ENCODE measurements at places on chromosomes 13 and 19. TPM values are rescaled to one million over a fixed set of nuclear protein-coding genes. Genes with fewer than 3 reads are reported as not detected.

The GIPC3 gene
- 0.21 TPM for total RNA-seq

The NLRP7 gene
- total RNA-seq = not detected

The ACP5 gene
- total RNA-seq = 2.5 TPM

The IZUMO2 gene
- total RNA-seq = not detected

The CPB2 gene
- total RNA-seq = not detected

The WDR87 gene
- not detected for total RNA-seq

The N4BP2L1 gene
- total RNA-seq = 13.5 TPM

The ZFR2 gene
- not detected for total RNA-seq

DNA sequence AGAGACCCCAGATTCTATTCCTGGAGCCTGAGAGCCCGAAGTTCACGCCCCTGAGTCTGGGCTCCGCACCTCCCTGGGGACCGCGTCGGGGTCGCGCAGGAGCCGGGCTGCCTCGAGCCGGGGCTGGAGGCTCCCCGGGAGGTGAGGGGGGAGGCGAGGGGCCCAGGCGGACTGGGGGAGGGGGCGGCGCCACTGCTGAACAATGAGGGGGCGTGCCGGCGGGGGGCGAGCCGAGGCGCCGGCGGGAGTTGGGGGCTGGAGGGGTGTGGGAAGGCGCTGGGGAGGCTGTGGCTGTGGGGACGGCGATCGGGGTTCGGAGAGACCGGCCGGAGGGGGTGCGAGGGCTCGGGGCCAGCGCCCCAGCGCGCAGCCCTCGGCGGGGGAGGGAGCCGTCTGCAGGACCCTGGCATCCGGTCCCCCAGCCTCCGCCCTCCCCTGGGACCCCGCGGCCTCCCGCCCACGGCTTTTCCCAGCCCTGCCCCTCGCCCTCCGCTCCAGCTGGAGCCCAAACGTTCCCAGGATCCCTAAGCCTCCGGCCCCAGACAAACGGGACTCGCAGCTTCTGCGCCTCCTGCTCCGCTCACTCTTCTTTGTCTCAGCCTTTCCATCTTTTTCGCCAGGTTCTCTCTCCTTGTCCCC lies 922 bp downstream of the PLEKHG2 start:
- peak; percentile 87 for DNase-seq

- DNase-seq = no peak
These were observed 10.9 kb upstream of the ADGRE5 start for GRCh38 chr19:14370169-14370939.

- peak; percentile 19 for DNase-seq
These were observed 349.1 kb downstream of the LIG4 start for GRCh38 chr13:107866032-107866940.

DNA sequence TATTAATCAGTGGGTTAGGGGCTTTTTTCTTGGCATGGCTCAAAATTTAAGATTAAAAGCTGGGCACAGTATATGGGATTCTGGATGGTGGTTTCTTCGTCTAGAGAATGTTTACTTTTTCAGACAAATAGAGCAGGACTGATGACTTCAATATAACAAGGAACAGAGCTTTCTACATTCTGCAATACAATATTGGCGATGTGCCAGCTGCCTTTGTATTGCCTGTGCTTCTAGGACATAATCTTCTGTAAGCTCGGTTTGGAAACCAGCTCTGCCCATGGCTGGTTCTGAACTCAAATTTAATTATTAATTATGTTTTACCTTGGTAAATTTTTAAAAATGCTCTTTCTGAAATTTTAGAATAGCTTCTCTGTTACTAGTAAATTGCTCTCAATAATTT lies 139.1 kb upstream of the TRPC4 start:
- DNase-seq = peak; percentile 72

- DNase-seq = no peak
These were observed 18.0 kb upstream of the PAN3 start for GRCh38 chr13:28120317-28120716.

DNA sequence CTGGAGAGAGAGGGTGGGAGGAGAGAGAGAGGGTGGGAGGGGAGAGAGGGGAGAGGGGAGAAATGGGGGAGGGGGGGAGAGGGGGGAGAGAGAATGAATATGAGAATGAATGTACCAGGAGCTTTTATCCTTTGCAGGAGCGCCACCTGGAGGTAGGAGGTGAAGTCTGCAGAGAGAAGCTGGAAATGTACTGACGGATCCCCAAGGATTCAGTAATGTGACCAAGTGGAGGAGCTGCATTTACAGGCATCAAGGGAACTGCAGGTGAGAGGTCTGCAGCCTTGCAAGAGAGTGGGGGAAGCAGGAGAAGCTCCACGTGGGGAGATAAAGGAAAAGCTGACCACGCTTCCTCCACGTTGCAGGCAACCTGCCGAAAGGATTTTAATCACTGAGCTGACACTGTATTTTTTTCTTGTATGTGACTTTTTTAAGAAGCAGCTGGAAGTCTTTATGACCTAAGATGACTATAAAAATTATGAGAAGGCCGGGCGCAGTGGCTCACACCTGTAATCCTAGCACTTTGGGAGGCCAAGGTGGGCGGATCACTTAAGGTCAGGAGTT lies 33.7 kb downstream of the VSTM1 start:
- peak; percentile 63 for DNase-seq

- peak; percentile 45 for DNase-seq
These were observed 163.1 kb upstream of the MIR17HG start for GRCh38 chr13:91184244-91184926.

GRCh38 chr19:57708641-57709361 lies at the start of gene ZNF154:
ZNF154 (minus strand) TSS chr19:57709204; CDS start chr19:57708971, 233 bp downstream.
- peak; percentile 95 for DNase-seq

DNA sequence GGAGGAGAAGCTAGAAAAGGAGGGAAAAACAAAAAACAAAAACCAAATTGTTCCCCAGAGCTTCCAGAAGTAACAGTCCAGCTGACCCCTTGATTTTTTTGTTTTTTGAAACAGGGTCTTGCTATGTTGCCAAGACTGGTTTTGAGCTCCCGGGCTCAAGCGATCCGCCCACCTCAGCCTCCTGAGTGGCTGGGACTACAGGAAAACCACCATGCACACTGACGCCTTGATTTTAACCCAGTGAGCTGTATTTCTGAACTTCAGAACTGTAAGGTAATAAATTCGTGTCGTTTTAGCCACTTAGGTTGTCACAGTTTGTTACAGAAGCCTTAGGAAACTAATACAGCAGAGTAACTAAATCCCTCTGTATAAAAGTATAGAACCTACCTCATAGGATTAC lies 1.1 kb upstream of the NEK3 start:
- no peak for DNase-seq

GRCh38 chr13:27353166-27353583 lies 71.2 kb upstream of the GTF3A start:
- DNase-seq = no peak

GRCh38 chr19:47152632-47153031 lies 22.0 kb downstream of the SAE1 start:
- DNase-seq = peak; percentile 71

DNA sequence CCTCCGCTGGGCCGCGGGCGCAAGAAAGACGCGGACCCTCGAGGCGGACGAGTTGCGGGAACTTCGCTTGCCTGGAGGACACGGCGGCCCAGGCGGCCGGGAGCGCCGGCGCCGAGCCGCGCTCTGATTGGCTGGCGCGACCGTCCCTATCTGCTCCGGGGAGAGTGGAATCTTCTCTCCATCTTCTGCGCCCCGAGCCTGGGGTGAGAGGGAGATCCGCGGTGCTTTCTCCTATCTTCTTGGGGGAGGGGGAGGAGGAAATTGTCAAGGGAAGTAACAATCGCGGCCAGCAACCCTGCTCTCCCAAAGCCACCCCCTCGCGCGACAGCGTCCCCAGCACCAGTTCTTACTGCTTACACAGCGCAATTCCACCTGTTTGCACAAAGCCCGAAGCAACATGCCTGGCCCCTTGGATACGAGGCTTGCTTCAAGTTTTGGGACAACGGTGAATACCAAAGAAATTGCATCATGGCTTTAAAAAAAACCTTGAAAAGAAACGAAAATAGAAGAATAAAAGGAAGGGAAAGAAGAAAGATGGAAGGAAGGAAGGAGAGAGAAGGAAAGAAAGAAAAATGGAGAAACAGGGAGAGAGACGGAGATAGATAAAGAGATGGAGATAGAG lies 4.8 kb downstream of the SOX21 start:
- DNase-seq = peak; percentile 38

DNA sequence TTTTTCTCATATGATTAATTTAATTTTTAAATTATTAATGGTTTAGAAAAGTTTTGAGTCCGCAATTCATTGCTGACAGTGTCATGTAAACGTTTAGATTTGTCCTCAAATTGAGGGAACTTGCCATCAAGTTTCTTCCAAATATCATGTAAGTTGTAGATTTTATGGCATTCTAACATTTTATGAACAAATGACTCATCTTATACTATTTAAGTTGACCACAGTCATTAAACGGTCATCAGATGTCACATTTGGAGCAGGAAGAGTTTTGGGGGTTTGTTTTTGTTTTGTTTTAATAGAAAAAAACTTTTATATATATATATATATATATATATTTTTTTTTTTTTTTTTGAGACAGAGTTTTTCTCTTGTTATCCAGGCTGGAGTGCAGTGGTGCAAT lies 4.3 kb downstream of the ZNF114 start:
- DNase-seq = no peak

DNA sequence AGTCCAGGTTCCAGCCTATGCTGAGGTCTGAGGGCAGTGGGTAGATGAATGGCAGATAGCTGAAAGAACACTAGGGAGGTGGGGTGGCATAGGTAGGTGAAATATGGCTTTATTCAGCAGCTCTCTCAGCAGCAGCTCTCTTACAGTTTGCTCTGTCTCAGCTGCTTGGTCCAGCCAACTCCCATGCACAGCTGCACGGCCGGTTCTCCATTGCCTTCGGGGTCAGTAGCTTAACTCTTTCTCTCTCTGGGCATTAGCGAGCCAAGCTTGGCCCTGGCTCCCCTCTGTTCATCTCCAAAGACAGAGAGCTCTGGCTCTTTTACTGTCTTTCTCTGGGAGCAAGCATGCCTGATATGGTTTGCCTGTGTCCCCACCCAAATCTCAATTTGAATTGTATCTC lies 151.9 kb downstream of the MYO16 start:
- no peak for DNase-seq

GRCh38 chr19:38705197-38706019 lies 38.9 kb downstream of the CAPN12 start:
- no peak for DNase-seq

- no peak for DNase-seq
These were observed 521 bp upstream of the NUP58 start for GRCh38 chr13:25300861-25301346.

GRCh38 chr19:34259367-34260095 lies 5.2 kb downstream of the GARRE1 start:
- no peak for DNase-seq

DNA sequence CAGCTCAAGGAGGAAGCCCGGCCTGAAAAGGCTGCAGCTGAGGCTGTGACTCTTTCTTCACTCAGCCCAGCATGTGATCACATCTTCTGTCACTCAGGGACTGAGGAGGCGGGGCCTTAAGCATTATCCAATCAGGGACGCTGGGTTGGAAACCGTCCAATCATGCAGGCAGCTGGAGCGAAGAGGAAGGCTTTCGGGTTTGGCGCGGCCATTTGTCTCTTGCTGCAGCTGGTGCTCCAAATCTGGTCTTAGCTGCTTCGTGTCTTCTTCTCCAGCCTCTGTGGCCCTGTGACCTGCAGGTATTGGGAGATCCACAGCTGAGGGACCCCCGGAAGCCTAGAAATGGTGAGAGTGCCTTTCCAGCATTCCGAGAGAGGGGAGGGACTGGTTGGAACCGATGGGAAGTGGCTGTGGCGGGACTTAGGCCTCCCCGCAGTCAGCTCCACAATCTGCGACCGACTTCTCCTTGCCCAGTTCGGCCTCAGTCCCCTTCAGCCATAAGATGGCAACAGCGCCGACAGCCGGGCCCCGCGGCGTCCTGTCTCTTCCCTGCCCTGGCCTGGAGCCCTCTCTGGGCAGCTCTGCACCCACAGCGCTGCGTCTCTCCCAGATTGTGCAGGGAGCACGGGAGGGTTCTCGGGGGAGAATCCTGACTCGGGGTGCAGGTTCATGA lies at the start of gene ZNF90:
ZNF90 (plus strand) TSS at position 210 of the 673 bp plus-strand sequence; CDS start at position 343, 133 bp downstream.
- DNase-seq = peak; percentile 100

DNA sequence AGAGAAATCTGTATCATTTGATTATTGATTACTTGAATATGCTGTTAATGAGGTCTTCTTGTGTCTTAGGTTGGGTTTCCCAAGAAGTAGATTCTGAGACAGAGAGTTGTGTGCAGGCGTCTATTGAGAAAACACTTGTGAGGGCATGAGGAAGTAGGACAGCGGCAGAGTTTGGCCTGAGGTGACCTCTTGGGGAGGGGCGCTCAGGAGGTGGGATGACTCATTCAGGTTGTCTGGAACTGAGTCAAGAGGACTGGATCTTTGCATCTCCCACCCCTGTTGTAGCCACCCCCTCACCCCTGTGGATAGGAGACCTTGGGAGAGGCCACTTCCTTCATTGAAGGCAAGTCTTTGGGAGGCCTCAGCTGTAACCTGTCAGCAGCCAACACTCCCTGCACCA lies 35.2 kb upstream of the WDFY2 start:
- no peak for DNase-seq

GRCh38 chr13:32407854-32408253 lies 20.1 kb downstream of the N4BP2L1 start:
- no peak for DNase-seq

DNA sequence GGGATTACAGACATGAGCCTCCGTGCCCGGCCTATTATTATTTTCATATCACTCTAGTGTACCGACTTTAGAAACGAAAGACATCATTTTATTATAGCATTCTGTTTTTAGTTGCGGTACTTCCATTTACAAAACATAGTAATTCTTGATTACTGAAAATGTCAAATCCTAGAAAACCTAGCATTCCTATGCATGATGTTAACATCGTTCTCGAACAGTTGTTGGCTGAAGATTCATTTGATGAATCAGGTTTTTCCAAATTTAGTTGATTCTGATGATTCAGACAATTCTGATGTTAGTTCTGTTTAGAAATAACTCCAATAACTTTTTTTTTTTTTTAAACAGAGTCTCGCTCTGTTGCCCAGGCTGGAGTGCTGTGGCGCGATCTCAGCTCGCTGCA lies 11.5 kb upstream of the MTRF1 start:
- DNase-seq = no peak

DNA sequence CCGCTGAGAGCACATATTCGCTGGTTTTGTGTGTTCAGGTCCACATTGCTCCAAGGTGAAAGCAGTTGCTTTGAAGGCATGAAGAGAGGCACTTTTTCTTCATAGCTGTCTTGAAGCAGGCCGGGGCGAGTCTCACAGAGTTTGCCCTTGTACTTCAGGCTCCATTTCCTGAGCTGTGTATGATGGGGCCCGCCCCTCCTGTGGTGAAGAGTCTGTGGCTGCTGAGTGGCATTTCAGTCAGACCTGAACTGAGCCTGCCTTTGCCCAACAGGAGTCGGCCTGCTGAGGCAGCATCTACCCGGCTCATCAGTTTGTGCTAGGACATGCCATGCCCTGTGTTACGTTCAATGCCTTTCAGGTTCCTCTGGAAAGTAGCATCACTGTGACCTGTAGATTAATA lies 44.4 kb upstream of the C1QTNF9 start:
- no peak for DNase-seq

- DNase-seq = no peak
These were observed 224.4 kb upstream of the HTR2A start for GRCh38 chr13:47121092-47121763.

- peak; percentile 71 for DNase-seq
These were observed 504.5 kb downstream of the FOXO1 start for GRCh38 chr13:40161931-40162330.

- DNase-seq = peak; percentile 52
These were observed 1003.7 kb downstream of the SLITRK1 start for GRCh38 chr13:82878536-82878935.
